NCI-H1105 treated with DMSO at 0.1 percent for 48 hours (cell line): ENCODE measurements at places on chromosomes 6 and 20.

GRCh38 chr6:156777577-156778453 lies 637 bp downstream of the ARID1B start:
- peak; percentile 58 for DNase-seq

GRCh38 chr6:143806282-143807102 lies 36.6 kb upstream of the LTV1 start:
- no peak for DNase-seq

DNA sequence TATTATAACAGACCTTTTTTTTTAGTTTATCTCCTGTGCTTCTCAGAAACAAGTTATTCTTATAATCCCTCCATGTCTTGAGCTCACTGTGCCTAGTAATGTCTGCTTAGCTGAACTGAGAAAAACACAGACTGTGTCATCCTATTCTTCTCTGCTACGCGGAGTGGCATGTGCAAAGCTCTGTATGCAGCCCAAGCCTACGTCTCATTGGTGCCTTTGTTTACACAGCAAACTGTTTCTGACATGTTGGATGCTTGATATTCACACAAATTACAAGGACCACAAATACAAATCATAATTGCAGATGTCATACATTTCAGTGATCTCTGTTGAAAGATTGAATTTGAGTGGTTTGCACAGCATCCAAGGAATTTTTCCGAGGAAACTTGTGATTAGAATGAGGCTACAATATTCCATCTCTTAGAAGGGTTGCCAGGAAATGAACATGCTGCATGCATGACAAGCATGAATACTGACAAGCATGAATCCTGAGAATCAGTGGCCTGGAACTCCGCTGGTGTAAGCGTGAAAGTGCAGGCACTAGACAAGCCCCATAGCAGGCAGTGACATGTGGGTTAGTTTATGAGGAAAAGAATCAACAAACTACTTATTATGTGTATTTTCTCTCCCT lies 128.4 kb upstream of the SGK1 start:
- DNase-seq = no peak

DNA sequence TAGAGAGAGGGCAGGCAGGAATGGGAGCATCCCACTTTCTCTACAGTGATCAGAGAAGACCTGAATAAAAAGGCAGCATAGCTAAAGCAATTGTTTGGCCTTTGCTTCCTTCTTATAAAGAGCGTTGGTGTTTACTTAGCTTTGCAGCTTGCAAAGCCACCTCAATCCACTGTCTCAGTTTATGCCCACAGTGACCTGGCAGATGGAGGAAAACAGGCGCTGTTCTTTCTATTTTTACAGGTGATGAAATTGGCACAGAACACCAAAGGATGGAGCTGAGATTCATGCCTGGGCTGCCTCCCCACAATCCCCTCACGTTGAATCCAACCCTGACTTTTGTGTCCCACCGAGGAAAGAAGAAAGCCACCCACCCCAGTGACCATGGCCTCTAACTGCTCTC lies 130.5 kb downstream of the TTLL2 start:
- no peak for DNase-seq

GRCh38 chr20:45370571-45371160 lies 7.5 kb downstream of the TP53TG5 start:
- DNase-seq = no peak

DNA sequence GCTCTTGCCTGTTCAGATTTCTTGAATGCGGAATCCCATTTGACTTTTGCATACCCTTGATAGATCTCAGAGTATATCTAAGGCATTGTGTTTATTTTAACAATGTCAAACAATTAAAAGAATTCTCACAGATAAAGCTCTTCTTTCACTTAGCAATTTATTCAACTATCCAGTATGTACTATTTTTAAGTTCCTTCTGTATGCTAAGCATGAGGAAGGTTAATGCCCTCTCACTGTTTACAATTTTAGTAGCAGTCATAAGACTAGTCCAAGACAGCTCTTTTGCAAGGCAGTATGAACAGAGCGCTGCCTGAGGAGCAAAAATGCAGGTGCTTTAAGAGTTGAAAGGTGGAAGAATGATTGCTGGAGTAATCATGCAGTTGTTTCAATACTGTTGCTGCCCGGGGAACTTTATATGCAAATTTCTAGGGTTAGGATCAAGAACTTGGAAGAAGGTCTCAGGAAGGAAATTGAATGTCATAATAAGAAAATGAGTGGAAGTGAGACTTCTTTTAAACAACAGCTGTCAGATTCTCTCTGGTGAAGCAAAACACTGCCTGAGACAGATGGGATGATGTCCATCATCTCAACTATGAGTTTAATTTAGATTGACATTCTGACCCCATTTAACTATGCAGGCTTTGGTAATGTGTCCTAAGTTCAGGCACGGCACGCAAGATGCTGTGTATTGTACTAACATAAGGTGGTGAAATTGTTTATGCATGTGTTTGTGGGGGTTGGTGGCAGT lies 1303.5 kb upstream of the CITED2 start:
- no peak for DNase-seq

GRCh38 chr20:6007529-6008103 lies 46.2 kb downstream of the LRRN4 start:
- DNase-seq = no peak

GRCh38 chr6:4635666-4636065 lies 140.5 kb upstream of the CDYL start:
- DNase-seq = no peak

- peak; percentile 54 for DNase-seq
Observed at GRCh38 chr6:39934131-39934757, at the start of gene MOCS1. MOCS1 (minus strand) TSS chr6:39934462; CDS start chr6:39934417, 45 bp downstream.

DNA sequence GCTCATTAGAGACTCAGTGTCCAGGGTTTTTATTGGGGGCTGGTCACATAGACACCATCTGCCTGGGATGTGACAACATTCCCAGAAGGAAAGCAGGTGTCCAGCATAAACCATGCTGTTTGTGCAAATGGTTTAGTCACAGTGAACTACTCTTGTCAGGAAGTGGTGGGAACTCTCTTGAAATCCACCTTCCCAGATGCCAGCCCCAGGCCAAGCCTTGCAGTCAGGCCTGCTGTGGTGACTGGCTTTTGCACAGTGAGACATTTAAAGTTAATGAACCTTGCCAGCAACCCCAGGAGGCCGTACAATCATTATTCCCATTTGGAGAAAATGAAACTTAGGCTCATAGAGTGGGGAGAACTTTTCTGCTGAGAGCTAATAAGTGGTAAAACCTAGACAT lies 242.5 kb upstream of the KCNG1 start:
- no peak for DNase-seq

GRCh38 chr6:139124887-139125672 lies 9.8 kb upstream of the HECA start:
- no peak for DNase-seq

GRCh38 chr6:151502499-151502898 lies 8.7 kb downstream of the CCDC170 start:
- DNase-seq = no peak

GRCh38 chr20:13430346-13431002 lies 208.3 kb downstream of the TASP1 start:
- DNase-seq = no peak

GRCh38 chr20:6744180-6744579 lies 23.3 kb upstream of the BMP2 start:
- no peak for DNase-seq

DNA sequence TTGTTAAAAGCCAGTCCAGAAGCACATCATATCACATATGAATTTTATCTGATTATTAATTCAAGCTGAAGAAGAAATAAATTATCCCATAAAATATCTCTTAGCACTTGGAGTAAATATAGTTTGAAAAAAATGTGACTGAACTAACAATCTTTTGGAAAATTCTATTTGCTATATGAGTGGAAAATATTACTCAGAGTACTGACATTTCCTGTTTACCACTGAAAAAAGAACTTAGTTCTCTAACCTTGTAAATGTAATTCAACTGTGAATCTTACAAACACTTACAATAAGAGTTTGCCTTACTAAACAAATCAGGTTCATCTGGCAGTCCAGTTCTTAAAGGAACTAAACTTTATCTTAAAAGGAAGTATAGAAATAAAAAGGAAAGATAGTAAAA lies 44.2 kb downstream of the MOXD1 start:
- no peak for DNase-seq

GRCh38 chr20:15700147-15700765 lies 873.0 kb downstream of the KIF16B start:
- no peak for DNase-seq

- no peak for DNase-seq
Observed at GRCh38 chr6:31681135-31681671, 336 bp upstream of the LY6G5C start.
